Natural killer cell (primary cell): ENCODE measurements at places on chromosomes 4 and X.

DNA sequence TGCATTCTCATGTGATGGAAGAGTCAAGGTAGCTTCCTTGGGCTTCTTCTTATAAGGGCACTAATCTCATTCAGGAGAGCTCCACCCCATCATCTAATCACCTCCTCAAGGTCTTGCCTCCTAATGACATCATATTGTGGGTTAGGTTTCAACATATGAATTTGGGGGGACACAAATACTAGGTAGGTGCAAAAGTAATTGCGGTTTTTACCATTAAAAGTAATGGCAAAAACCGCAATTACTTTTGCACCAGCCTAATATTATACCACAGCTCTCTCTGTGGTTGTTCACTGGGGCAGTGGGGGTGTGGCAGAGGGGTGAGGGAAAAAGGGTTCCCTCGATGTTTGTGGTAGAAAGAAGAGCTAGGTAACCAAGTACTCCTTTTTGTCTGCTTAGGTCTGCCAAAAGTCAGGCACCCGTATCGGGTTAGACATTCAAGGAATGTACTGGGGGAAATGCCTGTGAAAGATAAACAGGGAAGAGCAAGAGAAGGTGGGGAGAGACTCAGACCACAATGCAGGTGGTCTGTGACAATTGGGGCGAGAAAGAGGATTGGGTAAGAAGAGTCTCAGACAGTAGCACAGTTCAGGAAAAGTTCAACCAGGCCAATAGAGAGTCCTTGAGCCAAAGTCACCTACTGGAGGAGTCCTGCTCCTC, 78.9 kb upstream of the MTM1 start:
- no peak for DNase-seq

DNA sequence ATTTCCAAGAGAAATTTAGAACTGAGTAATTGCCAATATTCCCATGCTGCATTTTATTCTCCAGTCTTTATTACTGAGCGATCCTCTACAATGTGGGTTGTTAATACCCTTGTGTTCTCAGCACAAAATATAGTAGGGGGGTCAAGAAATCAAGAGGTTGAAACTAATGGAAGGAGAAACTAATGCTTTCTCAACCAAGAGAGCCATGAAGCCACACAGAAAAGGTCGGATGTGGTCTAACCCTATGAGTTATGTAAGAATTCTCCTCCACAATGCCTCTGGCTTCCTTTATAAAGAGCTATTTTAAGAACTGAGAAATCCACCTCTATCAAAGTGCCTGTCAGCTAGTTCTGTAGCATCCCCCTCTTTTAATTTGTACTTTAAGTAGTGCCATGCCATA, 268.5 kb downstream of the CHIC1 start:
- DNase-seq: no peak

DNA sequence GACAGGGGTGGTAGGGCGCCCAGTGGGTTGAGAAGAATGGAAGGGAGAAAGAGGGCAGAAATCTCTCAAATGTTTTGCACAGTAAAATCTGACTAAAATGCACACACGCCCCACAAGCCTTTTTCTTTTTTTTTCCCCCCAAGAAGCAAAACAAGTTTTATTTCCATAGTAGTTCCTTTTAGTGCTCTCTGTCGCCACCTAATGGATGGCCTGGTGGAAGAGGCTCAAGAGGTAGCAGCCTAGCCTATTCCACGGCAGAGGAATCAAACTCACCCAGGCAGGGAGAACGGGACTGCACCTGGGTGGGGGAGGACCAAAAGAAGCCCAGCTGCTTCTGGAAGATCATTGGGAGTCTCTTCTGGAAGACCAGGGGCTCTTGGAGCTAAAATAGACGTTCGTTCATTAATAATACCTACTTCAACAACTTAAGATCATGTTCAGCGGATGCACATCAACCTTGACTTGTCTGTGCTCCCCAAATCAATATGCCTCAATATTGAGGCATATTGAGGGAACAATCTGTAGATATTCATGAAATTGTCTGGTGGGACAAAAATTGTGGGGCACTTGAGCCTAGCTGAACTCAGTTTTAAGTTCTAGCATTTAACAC, 31.6 kb upstream of the IRAK1 start:
- DNase-seq: peak; percentile 47

GRCh38 chr4:162241857-162242256, 78.1 kb upstream of the FSTL5 start:
- no peak for DNase-seq

DNA sequence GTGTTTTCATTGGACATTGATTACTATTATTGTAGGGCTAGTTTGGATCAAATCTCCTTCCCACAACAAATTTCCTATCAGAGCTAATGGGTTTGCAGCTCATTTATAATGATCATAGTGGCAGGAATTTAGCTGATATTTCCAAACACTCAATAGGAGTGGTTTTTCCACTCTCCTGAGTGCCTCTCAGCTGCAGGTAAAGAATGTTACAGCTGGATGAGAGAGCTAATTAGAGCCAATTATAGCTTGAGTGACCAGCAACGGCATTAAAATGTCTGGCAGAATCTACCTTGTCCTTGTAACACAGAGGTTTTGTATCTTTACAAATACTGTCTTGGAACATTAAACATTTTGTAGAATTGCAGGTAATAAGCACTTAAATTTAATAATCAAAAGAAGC, 602.8 kb upstream of the EPHA5 start:
- no peak for DNase-seq

GRCh38 chrX:78800694-78801093, 53.2 kb downstream of the LPAR4 start:
- DNase-seq: no peak

- no peak for DNase-seq
Measured at GRCh38 chr4:80422727-80423404, 87.3 kb downstream of the CFAP299 start.

GRCh38 chr4:38157592-38157991, 197.4 kb downstream of the PTTG2 start:
- no peak for DNase-seq

DNA sequence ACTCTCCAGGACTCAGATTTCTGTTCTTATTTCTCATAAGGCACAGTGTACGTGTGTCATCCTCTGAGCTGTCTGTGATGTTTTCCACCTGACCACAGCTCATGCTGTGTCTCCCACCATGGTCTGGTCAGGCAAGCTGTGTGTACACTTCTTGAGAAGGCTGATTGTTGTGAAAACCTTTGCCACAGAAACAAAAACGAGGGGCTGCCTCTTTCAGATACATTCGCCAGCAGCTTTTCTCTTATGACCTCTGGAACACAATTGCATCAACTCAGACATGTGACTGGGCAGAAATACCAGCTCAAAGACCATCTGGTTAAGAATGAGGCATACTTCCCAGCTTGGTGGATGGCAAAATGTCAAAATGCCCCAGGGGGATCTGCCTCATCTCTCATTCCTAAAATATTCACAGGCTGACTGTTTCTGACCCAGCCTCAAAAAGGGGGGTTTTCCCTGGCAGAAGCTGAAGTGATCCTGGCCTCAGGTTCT, 46.1 kb downstream of the PGRMC2 start:
- DNase-seq: no peak

DNA sequence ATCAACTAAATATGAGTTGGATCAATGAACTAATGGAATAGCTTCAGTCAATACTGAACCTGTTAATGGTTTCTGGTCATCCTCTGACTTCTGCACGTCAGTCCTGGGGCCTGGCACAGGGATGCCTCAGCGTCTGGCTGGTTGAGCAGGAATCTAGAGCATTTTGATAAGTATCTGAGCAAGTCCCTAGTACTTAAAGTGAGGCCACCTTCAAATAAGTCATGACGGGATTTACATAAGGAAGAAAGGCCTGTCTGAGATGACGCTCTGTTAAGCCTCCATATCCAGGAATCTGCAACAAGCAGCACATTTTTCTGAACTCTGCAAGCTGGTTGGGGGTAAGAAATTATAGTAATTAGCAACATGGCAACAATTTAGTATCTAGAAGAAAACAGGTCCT, 83.2 kb upstream of the TBC1D9 start:
- no peak for DNase-seq

- no peak for DNase-seq
Measured at GRCh38 chr4:109699553-109700225, 3.6 kb downstream of the CASP6 start.

DNA sequence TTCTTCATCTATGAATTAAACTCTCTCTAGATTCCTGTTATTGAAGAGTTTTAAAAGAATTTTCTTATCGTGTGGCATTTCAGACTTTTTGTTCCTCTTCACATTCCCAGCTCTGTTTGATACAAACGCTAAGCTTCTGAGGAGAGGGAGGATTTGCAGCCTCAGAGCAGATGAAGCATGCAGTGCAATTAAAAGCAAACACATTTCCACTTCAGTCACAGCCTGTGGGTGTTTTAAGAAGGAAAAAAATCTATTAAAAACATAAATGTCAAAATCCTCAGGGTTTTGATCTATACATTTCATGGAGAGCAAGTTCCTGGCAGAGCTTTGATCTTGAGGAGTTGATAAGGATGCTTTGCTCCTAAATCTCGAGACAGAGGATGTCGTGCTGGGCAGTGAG, 442.4 kb upstream of the BOD1L1 start:
- no peak for DNase-seq

GRCh38 chrX:39667191-39667590, 430.6 kb downstream of the BCOR start:
- no peak for DNase-seq
